ENCODE measurements at places on chromosomes 13 and 19.

DNA sequence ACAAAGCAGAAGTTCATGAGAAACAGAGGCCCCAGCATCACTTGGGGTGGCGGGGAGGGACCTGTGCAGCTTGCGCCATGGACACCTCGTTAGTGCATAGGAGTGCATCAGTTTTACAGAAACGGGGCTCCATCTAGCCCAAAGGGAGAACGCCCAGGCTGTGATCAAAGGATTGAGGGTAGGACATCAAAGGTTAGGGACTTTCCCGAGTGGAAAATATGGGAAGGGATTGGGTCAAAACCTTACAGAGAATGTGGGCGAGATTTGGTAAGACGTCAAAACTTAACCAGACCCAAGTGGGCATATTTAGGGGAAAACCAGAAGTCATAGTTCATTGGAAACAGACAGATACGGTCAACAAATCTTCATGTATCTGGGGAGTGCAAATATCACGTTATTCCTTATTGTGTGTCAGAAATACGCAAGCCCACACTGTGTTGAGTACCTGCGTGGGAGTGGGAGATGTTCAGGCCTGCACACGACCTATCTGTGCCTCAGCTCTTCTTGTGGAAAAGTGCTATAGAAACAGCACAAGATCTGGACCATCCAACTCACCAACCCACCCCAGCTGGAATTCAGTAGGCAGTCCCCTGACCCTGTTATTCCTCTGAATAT, 9.4 kb upstream of the GRAMD1A start:
- DNase-seq: no peak

DNA sequence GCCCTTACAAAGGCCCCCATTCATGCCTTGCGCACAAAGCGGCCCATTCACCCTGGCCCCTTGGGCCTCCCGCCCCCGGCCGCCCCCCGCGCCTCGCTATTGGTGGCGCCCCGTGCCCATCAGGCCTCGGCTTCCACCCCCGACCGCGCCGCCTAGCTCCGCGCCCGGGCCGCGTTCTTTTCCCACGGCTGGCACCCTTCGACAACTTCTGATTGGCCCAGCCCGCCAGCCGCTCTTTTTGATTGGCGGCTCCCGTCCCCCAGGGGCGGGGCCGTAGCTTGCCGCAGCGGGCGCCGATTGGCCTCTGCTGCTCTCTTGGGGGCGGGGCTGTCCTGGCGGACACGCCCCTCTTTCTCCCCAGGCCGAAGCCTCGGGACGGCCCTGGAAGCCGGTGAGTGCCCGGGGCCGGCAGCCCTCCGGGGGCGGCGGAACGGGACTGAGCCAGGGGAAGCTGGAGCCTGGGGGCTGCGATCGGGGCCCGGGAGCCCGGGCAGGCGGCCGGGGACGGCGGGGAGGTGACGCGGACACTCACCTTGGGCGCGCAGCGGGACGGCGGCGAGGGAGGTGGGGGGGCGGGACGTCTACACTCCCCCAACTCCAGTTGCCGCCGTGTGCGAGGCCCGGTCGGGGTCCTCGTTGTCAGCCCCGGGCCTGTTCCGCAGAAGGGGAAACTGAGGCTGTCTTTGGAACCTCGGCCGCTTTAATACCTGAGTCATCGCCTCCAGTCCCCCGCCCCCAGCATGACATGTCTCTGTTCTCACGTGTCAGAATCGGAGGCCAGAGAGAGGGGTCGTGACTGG, at the start of gene MYH14:
MYH14 (plus strand) TSS at position 342 of the 800 bp plus-strand sequence. CDS start 6,744 bp downstream, outside the sequence.
- DNase-seq: no peak

- DNase-seq: peak; percentile 11
These were observed 40.3 kb upstream of the UFM1 start for GRCh38 chr13:38309397-38309796.

- no peak for DNase-seq
These were observed 10.0 kb downstream of the ZNF383 start for GRCh38 chr19:37227996-37228395.

DNA sequence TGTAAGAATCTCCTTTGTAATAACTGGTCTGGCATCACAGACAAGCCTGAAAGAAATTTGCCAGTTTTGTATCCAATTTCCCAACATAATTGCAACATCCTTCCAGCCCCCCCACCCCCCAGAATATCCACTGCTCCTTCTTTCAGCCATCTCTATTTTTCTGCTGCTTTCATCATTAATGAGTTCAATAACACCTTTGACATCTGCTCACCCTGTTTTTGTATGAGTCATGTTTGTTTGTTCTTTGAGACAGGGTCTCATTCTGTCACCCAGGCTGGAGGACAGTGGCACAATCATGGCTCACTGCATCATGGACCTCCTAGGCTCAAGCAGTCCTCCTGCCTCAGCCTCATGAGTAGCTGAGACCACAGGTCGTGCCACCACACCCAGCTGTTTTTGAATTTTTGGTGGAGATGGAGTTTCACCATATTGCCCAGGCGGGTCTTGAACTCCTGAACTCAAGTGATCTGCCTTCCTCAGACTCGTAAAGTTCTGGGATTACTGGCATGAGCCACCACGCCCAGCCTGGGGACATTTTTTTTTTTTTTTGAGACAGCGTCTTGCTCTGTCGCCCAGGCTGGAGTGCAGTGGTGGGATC, 7.0 kb upstream of the ZC3H4 start:
- no peak for DNase-seq

GRCh38 chr13:41568972-41569351, 111.6 kb downstream of the RGCC start:
- DNase-seq: peak; percentile 64

- DNase-seq: no peak
These were observed 254.1 kb upstream of the SOX21 start for GRCh38 chr13:94966422-94966955.

GRCh38 chr13:67821606-67822005, 591.5 kb upstream of the PCDH9 start:
- no peak for DNase-seq

DNA sequence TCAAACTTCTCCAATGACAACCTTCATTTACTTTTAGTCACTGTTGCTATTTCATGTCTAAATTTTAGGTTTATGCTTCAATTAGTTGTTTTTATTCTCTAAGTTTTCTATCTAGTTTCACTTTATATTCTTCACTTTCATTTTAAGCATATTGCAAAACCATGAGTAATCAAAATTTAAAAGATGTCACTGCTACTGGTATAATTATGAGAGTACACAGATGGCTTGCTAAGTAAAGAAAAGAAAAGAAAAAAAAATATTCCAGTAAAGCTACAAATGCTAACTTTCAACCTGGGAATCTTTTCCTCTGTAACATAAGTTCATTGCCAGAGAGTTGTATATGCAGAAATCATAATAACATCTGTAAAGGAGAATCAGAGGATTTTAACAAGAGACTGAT, 1624.7 kb downstream of the PCDH9 start:
- DNase-seq: no peak

DNA sequence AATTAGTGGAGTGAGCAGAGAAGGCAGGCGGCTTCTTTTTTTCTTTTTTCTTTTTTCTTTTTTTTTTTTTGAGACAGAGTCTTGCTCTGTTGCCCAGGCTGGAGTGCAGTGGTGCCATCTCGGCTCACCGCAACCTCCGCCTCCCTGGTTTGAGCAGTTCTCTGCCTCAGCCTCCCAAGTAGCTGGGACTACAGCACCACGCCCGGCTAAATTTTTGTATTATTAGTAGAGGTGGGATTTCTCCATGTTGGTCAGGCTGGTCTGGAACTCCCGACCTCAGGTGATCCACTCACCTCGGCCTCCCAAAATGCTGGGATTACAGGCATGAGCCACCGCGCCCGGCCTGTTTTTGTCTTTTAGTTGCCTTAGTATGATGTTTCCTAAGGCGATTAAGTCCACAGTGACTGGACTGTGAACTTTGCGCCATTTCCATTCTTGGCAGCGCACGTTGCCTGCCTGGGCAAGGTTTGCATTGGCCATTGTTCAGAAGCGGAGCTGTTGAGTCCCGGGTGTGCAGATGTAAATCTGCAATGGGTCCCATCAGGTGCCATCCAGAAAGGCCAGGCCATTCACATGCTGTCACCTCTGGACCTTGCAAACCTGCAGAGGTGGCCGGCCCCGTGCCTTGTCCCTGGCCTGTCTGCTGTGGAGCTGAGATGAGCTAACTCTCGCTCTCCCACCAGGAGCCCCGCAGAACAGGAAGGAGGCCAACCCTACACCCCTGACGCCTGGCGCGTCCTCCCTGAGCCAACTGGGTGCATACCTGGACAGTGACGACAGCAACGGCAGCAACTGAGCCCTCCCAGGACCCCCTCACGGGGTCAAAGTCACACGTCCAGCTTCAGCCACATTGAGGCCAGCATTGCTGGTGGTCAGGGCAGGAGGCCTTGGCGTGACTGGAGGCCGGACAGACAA, 10.9 kb upstream of the SHD start:
- DNase-seq: no peak

DNA sequence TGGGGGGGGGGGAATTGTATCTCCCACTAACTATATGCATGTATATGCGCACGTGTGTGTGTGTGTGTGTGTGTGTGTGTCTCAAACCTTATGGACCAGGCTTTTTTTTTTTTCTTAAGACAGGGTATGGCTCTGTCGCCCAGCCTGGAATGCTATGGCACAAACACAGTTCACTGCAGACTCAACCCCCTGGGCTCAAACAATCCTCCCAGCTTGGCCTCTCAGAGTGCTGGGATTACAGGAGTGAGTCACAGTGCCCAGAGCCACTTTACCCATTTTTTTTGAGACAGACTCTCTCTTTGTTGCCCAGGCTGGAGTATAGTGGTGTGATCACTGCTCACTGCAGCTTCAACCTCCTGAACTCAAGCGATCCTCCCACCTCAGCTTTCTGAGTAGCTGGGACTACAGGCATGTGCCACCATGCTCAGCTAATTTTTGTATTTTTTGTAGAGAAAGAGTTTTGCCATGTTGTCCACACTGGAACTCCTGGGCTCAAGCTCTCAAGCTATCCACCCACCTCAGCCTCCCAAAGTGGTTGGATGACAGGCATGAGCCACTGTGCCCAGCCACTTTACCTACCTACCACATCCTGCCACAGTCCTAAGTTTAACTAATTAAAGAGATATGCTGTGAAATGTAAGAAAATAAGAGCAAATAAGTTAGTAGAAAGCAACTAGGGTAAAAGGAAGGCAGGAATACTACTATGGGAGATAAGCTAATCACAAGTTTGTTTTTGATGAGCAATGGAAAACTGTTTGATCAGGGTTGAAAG, 2.4 kb downstream of the ZMYM5 start:
- DNase-seq: peak; percentile 92

DNA sequence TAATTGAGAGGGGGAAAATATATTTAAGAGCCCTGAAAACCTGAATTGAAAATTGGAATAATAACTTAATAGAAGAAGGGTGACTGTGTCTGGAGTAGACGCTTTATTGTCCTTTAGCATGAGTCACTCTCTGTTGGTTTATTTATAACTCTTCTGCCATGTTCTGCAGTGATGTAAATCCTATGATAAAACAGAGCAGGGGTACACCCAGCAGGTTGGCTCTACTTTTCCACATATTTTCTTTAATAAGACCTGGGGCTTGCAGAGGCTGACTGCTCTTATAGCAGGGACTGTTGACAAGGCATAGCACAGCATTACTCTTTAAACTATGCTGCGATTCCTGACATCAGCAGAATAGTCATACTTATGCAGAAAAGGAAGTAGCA, 389.9 kb upstream of the PCDH9 start:
- no peak for DNase-seq

DNA sequence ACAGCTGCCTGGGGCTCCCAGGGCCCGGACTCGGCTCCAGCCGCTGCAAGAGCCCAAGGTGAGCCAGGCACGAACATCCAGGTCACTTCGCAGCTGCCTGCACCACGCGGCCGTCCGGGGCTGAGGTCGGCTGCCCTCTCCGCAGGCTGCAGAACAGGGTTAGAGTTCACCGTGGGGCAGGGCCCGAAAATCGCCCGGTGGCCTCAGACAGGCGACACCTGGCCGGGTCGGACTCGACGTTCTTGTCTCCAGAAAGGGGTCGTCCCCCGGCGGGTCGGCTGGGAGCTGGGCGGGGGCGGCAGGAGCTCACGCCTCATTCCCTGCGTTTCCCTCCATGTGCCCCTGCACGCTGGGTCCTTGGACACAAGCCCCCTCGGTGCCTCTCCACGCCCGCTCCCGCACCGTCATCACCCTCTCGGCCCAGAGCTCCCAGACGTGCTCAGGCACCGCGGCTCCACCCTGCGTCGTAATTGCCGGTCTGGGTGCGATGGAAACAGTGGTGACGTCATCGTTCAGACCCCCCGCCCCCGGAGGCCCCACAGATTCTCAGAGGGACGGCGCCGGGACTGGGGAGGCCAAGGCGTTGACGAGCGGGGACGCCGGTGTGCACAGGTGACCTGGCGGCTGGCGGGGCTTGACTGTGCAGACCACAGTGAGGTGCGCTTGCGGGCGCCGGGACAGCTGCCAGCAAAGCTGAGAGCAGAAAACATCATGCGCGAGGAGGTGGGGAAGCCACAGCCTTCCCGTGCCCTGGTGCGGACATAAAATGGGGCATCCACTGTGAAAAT, 4.0 kb upstream of the GRIN3B start:
- peak; percentile 72 for DNase-seq

DNA sequence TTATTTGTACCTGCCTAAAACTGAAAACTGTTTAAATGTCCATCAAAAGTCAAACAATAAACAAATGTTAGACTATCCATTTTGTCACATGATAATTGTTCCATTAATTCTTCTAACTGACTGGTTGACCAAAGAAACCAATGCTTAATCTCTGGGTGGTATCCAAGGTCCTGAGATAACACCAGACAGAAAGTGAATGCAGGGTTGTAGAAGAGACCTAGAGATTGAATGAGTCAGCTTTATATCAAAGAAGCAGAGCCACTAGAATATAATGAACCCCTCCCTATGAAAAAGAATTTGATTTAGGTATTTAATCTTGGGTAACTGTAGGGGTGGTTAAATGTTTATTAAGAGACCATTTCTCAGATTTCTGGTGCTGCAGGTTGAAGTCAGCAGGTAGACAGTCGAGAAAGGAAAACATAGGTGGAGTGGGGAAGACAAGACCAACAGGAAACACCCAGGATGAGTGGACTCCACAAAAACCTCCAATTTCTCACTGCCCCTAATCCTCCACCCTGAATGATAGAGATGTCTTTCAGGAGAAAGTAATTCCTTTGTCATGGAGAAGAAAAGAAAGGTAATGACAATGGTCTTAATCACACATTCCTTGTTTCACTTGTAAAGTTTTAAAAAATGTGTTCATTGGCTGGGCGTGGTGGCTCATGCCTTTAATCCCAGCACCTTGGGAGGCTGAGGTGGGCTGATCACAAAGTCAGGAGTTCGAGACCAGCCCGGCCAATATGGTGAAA, 536.4 kb downstream of the IRS2 start:
- DNase-seq: peak; percentile 45

- DNase-seq: no peak
These were observed 27.3 kb downstream of the ZNF430 start for GRCh38 chr19:21047716-21048115.

DNA sequence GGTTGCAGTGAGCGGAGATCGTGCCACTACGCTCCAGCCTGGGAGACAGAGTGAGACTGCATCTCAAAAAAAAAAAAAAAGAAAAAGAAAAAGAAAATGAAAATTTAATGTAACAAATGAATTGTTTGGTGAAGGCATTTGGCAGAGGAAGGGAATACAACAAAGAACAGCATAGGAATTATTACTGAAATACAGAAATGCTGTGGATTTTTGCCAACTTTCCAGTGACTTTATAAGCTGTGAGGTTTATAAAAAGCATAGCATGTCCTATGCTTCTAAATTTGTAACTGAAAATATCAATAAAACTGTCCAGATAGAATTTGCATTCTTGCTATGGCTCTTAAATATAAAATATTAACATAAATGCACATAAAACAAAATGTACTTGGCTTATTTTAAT, 112.9 kb upstream of the IRS2 start:
- DNase-seq: no peak

- DNase-seq: no peak
These were observed 48.0 kb downstream of the COMP start for GRCh38 chr19:18742838-18743783.

- no peak for DNase-seq
These were observed 23.1 kb downstream of the FXYD5 start for GRCh38 chr19:35177377-35178274.

GRCh38 chr13:44242766-44243165, 130.9 kb upstream of the SERP2 start:
- no peak for DNase-seq

All from M059J (cell line).